ENCODE measurements at places on chromosomes 5 and 9.

GRCh38 chr5:139417214-139417613 lies 13.3 kb upstream of the SPATA24 start:
- DNase-seq, result no peak

DNA sequence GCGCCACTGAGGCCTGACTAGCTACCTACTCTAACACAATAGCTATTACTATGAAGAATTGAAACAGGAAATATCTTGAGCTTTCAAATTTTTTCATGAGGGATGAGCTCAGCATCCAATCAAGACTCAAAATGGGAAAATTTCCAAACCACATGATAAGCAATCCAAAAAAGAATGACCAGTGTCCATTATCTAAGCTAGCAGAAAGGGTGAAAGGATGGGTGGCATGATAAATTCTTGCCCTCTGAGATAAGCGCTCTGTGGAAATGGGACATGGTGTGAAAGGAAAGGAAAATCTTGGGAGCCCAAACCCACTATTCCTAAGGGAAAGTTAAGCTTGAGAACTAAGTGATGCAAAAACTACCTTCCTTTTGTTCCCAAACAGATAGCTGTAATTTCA lies 170.2 kb upstream of the NREP start:
- no peak for DNase-seq

DNA sequence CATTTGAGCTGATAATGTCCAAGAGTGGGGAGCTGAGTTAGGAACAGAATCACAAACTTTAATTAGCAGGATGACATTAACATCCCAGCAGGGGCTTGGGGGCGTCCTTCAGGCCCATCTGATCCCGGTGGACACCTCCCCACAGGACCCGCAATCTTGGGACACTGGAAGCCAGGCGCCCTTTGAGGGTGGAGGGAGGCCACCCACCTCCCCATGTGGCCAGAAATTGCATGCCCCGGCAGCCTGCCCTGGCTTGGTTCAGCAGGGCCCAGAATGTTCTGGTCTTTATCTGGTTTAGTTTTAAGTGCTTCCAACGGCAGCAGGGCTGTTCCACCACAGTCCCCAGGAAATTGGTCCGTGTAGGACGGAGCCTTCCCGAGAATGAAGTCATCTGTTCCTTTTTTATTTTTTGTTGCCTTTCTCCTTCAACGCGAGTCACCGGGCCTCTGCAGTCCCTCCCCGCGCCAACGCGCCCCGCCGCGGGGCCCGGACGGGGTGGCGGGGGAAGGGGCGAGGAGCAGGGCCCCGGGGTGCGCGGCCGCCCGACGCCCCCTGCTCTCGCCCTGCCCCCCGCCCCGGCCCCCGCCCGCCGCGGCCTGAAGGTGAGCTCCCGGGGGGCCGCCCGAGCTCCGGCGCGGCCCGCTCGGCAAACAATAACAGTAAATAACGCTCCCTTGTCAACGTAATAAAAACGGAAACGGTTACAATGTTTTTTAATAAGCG lies 207.9 kb downstream of the C9orf50 start:
- no peak for DNase-seq

DNA sequence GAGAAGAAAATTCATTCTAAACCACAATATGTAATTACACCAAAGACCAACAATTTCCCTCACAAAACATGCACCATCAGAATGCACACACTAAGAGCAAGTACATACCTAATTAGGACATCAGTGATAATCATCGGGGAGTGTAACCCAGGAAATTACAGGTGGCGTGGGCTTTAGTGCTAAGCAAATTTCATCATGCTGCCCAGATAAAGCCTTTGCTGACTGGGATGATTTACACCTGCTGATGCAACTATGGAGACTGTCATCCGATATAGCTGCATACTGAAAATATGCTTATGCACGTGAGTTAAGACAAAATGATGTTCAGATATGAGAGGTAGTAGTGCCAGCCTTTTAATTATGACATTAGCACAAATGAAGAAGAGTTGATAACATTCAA lies 123.2 kb downstream of the DCP2 start:
- no peak for DNase-seq

DNA sequence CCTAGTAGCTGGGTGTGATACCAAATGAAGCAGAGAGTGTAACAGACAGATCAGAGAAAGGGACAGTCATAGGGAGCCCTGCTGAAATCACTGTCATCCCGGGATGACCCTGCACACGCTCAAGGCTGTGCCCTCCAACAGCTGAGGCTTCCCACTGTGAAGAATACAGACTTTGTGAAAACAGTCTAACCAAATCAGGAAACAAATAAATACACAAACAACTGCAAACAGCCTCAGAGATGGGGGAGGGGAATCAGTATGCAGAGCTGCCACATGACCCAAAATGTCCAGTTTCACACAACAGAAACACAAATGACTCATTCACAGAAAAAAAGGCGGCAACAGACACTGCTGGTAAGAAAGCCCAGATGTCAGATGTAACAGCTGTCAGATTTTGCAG lies 101.9 kb downstream of the ADAMTS2 start:
- DNase-seq, result no peak

GRCh38 chr5:178505639-178506407 lies 84.4 kb downstream of the COL23A1 start:
- DNase-seq, result no peak

DNA sequence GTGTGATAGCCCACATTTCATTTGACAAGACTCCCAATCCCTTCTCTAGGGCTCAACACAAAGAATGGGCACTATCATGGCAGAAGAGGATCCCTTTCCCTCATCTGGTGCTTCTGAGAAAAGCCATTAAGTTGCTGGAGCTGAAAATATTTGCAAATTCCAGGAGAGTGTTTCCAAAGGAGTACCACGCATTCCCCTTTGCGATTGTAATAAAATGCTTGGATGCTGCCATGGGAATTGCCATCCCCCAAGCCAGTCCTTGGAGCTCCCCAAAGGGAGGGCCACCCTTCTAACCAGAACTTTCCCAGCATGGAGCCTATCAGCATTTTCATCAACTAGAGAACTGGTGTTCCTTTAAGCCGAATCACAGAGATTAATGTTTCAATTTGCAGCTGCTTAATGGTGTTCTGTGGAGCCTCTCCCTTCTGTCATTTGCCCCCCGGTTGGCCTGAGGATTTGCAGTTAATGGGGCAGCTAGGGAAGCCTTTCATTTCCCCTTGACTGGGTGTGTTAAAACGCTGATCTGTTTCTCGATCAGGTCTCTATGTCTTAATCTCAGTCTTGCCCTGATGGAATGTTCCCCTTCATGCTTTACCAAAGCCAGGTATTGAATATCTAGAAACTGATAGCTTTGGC lies 133.0 kb downstream of the ENC1 start:
- no peak for DNase-seq

- DNase-seq, result no peak
These were observed 7.6 kb downstream of the PTPA start for GRCh38 chr9:129118799-129119198.

DNA sequence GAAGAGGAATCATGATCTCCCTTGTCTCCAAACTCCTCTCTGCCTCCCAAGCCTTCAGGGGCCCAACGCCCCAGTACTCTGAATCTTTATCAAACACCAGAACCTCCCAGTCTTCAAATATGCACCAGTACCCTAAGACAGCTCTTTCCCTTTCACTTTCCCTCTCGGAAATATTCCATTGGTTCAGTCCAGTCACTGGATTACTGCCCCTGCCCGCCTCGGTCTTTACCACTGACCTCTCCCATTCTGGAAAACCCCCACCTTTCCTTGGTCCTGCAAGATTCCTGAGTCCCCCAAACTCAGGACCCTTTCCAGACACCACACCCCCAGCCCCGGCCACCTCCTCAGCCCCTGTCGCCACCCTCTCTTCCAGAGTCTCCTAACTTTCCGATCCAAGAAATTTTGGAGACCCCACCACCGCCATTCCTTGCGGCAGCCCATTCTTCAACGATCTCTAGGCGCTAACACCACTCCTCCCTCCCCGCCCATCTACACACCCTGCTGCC lies 674 bp downstream of the C5orf15 start:
- no peak for DNase-seq

GRCh38 chr5:6910950-6911349 lies 197.7 kb downstream of the TENT4A start:
- DNase-seq, result no peak

DNA sequence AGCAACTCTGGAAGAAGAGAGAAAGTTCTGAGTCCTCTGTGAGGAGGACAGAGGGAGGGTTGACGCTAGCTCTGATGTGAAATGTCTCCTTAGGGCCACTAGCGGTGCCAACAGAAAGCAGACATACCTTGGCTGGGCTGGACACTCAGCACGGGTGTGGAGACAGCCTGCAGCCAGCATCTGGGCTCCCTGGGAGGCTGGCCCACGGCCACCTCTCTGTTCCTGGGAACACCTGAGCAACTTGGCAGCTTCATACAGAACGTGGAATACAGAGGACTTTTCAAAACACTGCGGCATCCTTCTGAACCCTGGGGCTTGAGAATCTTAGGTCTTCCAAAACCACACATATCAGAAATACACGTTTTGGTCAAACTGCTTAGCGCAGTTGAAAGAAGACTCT lies 269.1 kb downstream of the FSTL4 start:
- DNase-seq, result no peak

DNA sequence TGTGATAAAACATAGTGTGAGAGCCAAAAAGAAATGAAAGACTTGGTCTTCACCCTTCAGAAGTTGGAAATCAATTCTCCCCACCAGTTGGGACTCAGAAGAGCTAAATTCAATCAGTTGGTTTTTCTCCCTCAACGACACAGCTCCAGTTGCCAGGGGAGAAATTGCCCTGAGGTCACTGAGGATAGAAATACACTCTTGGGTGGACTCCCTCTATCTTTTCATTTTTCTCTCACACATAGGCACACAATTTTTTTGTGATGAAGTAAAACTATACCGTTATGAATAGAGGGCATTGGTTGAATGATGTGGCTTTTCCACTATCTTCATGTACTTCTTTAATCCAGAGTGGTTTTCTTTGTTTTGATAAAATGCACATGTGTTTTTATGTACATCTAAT lies 80.2 kb downstream of the ZNF366 start:
- no peak for DNase-seq

DNA sequence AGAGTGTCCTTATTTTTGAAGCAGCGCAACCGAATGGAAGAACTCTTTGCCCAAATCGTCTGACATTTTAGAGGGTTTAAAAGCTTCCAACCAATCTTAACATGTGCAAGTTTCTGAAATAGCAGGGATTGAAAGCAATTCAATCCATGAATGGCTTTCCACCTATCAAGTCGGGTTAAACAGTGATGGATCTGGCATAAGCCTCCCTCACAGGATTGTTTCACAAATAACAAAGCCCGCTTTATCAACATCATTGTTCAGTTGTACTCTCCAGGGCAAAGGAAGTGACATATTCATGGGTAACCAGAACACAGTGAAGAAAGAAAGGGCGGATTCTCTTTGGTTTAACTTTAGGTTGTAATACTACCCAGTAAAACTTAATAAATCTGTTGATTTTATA lies 497.3 kb downstream of the MTRR start:
- no peak for DNase-seq

- no peak for DNase-seq
These were observed 3.8 kb downstream of the ACTBL2 start for GRCh38 chr5:57478826-57479225.

Measured in activated T-helper 1 cell treated with anti-CD3 and anti-CD28 coated beads, Interleukin-2, amount 50 U/mL, for 16 hours (primary cell).